ENCODE measurements at places on chromosomes 3 and 15.

DNA sequence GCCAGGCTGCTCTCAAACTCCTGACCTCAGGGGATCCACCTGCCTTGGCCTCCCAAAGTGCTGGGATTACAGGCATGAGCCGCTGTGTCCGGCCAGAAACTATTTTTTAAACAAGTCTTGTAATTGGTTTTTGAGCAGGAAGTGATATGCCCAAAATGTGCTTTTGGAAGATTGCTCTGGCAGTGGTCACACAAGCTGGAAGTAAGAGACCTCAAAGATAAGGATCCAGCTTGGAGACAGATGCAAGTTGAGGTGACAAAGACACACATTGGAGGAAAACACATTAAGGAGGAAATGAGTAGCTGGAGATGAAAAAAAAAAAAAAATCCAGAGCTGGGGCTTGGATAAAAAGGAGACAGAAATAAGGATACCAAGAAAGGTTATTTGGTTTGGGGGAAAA lies 6.3 kb downstream of the TM4SF18 start:
- no peak for DNase-seq

DNA sequence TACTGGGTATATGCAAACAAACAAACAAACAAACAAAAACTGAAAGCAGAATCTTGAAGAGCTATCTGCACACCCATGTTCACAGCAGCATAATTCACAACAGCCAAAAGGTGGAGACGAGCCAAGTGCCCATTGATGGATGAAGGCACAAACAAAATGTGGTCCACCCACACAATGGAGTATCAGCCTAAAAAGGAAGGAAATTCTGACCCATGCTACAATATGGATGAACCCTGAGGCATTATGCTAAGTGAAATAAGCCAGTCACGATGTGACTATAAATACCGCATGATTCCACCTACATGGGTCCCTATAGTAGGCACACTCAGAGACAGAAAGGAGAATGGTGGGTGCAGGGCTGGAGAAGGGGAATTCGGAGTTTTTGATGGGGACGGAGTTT lies 24.1 kb downstream of the XPC start:
- DNase-seq, result no peak

DNA sequence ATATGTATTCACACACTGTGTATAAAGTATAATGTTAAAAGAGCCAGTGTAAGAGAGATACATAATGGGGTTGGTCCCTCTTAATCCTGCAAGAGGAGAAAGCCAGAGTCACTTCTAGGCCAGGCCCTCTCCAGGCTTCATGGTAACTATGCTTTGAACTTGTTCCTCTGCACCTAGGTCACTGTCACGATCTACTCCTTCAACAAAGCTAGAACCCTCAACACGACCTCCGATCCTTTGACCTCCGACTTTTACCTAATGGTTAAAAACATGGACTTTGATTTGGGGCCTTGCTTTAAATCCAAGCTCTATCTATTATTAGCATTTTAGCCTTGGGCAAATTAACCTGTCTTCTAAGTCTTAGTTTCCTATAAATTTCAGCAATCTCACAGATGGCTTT lies 153.9 kb upstream of the NR2E3 start:
- no peak for DNase-seq

- peak; percentile 85 for DNase-seq
Observed at GRCh38 chr3:69012100-69012799, 1.2 kb downstream of the EOGT start.

DNA sequence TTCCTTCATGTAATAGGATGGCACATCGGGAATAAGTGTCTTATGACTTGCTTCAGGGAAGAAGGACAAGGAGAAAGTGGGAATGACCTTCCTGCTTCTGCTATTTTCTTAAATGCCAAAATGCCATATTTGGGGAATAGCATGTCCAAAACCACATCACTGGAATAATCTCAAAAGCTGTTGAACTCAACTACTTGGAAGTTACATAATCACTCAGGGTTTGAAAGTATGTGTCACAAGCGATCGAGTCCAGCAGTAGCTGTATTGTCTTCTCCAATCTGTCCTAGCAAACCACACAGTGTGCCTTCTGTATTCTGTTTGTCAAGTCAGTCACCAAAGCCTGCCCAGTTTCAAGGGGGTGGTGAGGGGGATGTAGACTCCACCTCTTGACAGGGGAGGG lies 58.3 kb upstream of the GADL1 start:
- DNase-seq, result peak; percentile 39

GRCh38 chr15:93859176-93859575 lies 372.2 kb upstream of the MCTP2 start:
- no peak for DNase-seq

- no peak for DNase-seq
Observed at GRCh38 chr3:46112984-46113383, 85.7 kb upstream of the XCR1 start.

GRCh38 chr15:63200464-63201249 lies 11.3 kb downstream of the RAB8B start:
- no peak for DNase-seq

GRCh38 chr3:26647078-26647477 lies 24.5 kb downstream of the LRRC3B start:
- no peak for DNase-seq

DNA sequence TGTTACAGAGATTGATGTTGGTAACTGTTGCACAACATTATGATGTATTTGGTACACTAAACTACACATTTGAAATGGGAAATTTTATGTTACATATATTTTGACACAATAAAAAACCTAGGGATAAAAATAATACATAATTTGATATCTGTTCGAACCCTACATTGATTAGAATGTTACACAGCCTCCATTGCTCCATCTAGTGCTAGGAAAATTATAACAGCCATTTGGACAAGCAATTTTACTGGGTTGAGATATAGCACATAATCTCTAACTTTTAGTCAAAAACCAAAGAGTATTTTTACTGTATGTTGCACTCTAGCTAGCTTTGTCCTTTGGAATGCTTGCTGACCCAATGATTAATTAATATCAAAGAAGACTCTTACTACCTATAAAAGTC lies 108.1 kb downstream of the LSAMP start:
- DNase-seq, result no peak

- peak; percentile 85 for DNase-seq
Observed at GRCh38 chr3:48077815-48078214, 61.6 kb upstream of the MAP4 start.

- DNase-seq, result no peak
Observed at GRCh38 chr3:38907426-38907825, 91.4 kb upstream of the SCN10A start.

DNA sequence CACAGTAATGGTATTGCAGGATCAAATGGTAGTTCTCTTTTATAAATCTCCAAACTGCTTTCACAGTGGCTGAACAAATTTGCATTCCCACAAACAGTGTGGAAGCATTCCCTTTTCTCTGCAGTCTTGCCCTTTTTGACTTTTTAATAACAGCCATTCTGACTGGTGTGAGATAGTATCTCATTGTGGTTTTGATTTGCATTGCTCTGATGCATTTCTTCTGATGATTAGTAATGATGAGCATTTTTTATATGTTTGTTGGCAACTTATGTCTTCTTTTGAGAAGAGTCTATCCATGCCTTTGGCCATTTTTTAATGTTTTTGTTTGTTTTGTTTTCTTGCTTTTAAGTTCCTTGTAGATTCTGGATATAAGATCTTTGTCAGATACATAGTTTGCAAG lies 316.1 kb upstream of the TMCO5A start:
- peak; percentile 62 for DNase-seq

DNA sequence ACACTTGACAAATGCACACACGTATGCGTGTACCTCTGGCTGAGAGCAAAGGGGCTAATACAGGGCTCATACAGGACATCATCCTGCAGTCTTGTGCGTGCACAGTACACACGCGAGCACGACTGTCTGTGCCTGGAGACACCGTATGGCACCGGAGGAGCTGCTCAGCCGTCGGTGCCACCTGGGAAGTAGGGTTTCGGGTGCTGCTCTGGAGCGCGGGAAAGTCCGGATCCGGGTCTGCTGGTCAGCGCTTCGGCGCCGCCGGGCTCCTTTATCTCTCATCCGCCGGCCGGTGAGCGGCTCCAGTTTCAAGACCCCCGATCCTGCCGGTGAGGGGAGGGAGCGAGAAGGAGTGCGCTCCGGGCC lies 9.3 kb downstream of the FOXL2 start:
- no peak for DNase-seq

GRCh38 chr15:38017721-38018120 lies 83.3 kb downstream of the TMCO5A start:
- DNase-seq, result no peak

All from fibroblast of skin of scalp (primary cell).